HCT116 (cell line): ENCODE measurements at places on chromosomes 12 and 14.

DNA sequence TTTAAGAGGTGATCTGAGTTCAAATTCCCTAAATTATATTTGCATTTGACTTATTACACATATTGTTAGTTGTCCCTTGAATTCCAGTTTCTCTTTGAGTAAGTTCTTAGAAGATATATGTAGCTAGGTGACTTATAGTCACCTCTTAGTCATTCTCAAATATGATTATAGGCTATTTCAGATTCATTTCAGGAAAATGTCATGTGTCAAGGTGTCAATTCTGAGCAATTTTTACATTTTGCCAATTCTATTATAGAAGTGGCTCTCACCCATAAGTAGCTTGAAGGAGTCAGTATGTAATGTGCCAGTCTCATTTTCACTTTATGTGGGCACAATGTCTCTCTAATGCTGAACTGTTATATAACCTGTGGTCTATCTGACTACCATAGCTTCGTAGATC, 623.4 kb downstream of the DIO2 start:
- DNase-seq: no peak

GRCh38 chr12:56437430-56438176, 11.6 kb downstream of the TIMELESS start:
- no peak for DNase-seq

DNA sequence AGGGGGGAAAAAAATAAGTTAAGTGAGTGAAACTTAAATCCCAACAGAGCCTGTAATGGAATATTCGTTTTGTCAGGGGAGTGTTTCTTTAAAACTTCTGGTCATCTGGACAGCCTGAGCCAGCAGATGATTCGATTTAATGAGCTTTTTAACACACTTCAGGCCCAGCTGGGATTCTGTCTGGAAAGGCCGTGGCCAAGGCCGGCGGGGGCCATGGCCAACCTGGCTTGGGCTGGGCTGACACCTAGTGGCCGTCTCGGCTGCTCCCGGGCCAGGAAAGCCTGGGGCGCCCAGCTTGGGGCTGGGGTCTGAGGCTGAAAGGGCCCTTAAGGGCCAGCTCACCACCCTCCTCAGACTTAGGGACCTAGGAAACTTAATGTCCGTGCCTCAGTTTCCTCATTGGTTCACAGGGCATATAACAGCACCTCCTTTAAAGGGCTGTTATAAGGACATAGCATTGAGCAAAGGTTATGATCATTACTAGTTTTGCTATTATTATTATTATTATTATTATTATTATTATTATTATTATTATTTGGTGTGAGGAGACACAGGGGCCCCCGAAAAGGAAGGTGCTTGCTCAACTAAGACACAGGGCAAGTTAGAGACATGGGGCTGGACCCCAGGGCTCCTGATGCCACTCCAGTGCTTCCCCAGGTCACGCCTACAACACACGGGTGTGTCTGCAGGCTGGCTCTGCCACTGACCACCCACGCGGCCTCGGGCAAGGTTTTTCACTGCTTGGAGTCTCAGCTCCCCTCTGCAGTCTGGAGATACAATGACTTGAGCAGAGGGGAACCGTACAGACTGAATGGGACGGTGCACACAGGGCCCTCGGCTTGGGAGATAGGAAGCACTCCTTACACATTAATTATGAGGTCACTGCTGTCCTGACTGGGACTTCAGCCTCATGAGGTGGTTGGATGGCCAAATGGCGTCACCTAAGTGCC, 84.0 kb downstream of the SYNE3 start:
- no peak for DNase-seq

- no peak for DNase-seq
Observed at GRCh38 chr14:58455593-58456265, 28.2 kb downstream of the KIAA0586 start.

DNA sequence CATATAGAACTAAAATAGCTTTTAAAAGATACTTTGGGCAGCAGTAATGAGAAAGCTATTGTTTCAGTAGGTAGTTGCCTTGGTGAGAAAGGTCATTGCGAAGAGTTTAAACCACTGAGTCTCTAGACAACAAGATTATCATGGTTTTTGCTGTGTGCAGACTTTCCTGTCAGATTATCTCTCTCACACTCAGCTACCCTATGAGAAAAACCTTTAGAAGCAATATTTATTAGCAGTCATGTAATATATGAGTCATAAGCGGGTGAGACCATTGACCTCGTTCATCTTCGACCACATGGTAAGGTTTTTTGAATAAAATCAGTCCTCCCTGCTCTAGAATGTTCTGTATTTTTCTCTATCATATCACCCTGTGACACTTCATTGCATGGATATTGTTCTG, 59.9 kb downstream of the GPR65 start:
- DNase-seq: no peak

DNA sequence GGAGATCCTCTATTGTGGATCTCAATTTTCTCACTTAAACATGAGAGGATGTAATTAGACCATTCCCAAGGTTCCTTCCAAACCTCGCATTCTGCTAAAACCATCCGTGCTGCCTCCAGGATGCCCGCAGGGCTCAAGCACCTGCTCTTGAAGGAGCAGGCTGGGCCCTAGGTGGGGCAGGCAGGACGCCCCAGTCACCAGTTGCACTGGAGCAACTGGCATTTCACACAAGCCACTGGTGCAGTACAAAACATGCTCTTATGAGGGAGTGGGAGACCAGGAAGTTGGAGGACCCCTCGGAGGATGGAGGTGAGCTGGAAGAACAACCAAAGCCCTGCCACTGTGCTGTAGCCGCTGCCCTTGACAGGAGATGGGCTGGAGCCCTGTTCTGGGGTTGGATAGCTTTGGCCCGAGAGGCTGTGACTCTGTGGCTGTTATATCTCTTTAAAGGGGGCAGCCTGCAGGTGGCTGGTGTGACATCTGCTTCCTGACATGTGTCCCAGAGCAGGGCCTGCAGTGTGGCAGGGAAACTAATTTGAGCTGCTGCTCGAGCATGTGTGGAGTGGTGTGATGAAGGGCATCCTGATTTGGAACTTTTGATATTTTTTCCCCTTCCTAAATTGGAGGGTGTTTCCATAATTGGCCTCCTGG, 122.2 kb downstream of the CRACR2A start:
- DNase-seq: no peak

DNA sequence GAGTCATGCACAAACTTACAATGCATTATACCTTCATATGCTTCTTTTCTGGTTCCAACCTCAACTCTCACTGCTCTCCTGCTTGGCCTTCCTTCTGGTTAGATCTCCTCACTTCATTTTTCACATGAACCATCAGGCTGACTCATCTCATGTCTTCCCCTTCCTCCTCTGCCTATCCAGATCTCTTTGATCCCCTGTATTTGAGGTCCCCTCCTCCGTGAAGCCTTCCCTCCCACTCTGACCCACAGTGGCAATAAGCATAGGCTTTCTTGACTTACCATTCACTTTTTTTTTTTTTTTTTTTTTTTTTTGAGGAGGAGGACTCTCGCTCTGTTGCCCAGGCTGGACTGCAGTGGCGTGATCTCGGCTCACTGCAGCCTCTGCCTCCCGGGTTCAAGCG, 14.7 kb upstream of the ASIC1 start:
- no peak for DNase-seq

- DNase-seq: no peak
Observed at GRCh38 chr12:52147964-52148463, 43.8 kb downstream of the KRT80 start.

DNA sequence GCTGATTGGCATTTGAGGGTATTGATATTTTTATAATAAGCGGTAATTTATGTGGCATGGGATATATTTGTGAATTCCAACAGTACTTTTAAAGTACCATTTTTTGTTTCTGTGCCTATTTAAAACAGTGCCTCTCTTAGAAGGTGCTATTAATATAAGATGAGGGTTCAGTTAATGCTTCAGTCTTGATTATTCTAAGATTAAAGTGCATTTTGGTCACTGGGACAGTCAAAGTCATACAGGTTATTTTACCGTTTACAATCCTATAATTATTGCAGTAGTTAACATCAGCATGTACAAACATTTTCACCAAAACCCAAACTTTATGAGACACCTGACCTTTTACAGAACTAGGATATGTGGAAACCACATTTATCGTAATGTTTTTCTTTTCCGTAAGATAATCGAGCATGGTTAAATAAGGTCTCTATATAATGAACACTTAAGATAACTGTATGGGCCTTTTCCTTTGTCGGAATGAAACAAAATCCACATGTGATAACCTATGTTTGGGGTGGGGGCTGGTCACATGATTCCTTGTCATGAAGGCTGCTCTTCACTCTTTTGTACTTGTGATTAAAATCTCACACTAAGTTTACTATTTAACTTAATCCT, 37.7 kb upstream of the DNM1L start:
- DNase-seq: no peak

- DNase-seq: no peak
Observed at GRCh38 chr14:33634631-33635030, 316.2 kb downstream of the EGLN3 start.

DNA sequence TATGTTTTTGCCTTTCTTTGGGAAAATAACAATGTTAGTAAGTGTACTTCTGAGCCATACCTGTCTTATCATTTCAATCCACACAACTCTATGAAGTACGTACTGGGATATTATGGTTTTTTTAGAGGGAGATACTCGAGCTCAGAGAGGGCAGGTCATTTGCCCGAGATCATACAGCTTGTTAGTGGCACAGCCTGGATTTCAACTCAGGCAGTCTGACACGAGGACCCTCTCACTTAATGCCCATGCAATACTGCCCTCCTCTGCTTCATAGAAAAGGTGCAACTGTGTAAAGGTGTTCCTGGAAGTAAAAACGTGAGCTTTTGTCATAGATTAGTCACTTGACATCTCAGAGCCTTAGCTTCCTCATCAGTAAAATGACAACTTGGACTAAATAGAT, 128.0 kb downstream of the NDUFA12 start:
- peak; percentile 65 for DNase-seq

DNA sequence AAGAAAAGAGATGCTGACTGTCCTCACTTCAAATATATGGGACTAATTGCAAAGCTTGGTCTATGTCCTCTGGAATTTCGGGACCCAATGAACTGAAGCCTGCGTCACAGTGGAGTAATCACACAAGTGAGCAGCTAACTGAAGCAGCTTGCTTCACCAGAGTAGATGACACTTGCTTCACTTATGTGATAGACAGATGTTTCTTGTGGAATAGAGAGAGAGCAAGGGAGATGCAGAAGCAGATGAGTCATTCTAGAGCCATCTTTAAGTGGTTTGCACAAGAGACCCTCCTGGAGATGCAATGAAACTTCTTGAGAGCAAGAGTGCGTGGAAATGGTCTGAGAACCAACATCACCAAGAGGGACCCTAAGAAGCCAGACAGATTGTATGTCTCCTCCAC, 1537.1 kb upstream of the FLRT2 start:
- no peak for DNase-seq

DNA sequence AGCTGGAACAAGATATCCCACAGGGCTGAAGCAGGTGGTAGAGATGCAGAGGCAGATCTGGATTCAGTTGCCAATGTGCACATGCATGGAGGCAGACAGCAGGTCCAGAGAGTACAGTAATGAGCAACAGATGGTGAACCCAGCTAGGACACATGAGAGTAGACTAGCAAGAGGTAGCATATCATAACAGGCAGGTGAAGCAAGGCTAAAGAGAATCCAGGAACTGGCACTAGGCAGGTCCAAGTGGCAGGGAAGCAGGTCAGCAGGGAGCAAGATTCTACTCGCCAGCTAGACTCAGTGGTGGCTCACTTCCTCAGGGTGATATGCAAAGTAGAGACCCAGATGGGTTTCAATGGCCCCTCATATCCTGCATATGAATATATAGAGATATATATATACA, 15.3 kb upstream of the MYF6 start:
- no peak for DNase-seq
